ENCODE measurements at places on chromosomes 13 and 19.

GRCh38 chr13:51865838-51866237, 4.1 kb downstream of the CCDC70 start:
- no peak for DNase-seq

GRCh38 chr13:77786695-77787287, 89.3 kb downstream of the SLAIN1 start:
- no peak for DNase-seq

- no peak for DNase-seq
These were observed 23.6 kb downstream of the DCAF15 start for GRCh38 chr19:13975870-13976269.

DNA sequence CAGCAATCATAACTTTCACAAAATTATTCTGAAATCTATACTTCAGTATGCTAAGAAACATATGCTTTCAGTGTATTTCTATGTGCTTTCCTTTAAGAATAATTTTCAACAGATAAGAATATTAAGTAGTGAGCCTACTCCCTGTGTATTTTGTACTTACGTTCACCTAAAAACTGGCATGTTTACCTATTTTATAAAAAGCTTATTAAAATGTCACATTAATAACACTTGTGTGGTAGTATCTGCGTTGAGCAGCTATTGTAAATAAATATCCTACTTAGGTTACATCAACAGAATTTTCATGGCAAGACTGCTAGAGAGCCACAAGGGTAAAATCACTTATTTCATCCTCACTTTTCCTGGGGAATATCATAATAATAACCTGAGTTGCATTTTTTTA, 113.4 kb upstream of the SLITRK5 start:
- no peak for DNase-seq

DNA sequence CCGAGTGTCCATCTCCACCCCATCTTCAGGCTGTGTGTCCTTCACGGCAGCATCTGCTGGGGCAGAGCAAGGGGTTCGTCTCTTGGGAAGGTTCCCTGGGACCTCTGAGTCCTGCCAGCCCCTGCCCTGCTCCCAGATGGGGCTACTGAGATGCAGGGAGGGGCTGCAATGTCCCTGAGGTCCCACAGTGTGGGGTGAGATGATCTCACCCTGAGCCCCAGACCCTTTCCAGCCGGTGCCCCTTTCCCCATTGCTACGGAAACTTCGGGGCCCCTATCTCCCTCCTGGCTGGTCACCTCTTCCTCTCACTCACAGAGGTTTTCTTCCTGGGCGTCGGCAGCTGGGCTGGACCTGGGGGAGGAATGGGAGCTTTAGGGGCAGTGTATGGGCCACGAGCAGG, 5.0 kb downstream of the LILRB2 start:
- no peak for DNase-seq

DNA sequence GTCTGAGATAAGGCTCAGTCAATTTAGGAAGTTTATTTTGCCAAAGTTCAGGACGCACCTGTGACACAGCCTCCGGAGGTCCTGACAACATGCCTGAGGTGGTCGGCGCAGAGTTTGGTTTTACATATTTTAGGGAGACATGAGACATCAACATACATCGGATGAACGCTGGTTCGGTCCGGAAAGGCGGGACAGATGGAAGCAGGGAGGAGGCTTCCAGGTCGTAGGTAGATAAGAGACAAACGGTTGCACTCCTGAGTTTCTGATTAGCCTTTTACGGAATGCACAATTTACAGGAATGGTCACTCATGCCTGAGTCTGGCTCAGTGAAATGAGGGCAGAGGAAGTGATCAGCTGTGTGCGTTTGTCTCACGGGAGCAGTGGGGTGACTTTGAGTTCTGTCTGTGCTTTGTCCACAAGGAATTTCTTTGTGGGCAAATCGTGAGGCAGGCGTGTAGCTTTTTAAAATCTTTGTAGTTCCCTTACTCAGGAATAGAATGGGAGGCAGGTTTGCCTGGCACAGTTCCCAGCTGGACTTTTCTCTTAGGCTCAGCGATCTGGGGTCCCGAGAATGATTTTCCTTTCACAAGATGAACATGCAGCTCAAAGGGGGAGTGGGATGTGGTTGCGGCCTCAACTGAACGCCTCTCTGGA, 36.2 kb downstream of the C13orf46 start:
- no peak for DNase-seq

- no peak for DNase-seq
These were observed 33.7 kb downstream of the NFILZ start for GRCh38 chr19:8663920-8664670.

DNA sequence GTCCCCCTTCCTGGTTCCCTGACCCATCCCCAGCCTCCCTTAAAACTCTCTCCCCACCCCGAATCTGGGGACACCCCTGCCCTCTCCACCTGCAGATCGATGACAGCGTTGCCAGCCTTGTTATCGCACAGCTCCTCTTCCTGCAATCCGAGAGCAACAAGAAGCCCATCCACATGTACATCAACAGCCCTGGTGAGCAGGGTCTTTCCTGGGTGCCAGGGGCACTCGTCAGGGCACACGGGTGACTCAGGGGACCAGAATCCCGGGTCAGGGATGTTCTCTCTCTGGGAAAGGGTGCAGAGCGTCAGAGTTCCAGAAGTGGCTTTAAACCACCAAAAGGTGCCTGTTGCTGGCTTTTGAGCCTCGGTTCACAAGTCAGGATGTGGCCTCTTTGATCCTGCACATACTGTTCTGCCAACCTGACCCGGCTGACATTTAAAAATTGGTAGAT, 1.0 kb downstream of the CLPP start:
- DNase-seq: no peak

DNA sequence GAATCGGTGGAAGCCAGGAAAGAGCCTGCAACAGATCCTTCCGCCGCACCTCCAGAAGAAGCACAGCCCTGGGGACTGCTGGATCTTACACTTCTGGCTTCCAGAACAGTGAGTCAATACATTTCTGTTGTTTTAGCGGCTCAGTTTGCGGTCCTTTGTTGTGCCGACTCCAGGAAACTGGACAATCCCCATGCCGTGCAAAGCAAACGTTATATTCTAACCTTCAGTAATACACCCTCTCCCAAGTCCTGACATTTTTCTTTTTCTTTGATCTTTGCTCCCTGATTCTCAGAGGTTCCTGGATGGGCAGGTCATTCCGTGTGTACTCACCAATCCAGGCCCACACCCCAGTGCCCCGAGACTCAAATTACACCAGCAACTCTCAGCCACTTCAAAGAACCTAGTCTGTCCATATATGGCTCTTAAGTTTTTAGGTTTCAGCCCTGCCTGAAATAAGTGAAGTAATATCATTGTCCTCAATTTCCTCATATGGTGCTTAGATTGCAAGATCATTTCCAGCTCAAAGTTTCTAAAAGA, 387.1 kb upstream of the SGCG start:
- no peak for DNase-seq

DNA sequence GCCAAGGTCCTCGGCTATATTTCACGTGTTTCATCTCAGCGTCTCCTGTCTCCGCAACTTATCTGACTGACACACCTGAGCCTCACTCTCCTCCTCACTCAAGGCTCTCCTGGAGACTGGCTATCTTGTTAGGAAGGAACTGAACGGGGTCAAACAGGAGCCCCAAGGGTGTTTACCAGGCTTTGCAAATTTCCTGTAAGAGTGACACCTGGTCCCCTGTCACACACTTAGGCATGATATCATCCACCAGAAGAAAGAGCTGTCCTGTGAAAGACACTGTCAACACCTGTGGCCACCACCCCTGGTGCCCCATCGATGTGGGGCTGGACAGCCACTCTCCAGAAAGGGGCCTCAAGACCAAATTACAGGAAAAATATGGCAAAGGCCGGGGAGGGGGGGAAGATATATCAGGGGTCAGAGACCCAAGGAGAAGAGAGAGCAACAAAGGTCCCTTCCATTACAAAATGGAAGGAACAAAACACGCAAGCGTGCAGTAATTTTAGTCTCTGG, 2.9 kb downstream of the CD70 start:
- DNase-seq: no peak

- DNase-seq: no peak
These were observed 86.5 kb downstream of the RFC3 start for GRCh38 chr13:33904431-33904830.
